ENCODE measurements at places on chromosomes 5 and 9. TPM values are rescaled to one million over a fixed set of nuclear protein-coding genes. Genes with fewer than 3 reads are reported as not detected.

GBGT1 gene
- polyA plus RNA-seq, result 5.5 TPM

GPX8 gene
- 14.4 TPM for polyA plus RNA-seq

SPEF2 gene
- 14.9 TPM for polyA plus RNA-seq

KCNMB1 gene
- 1.6 TPM for polyA plus RNA-seq

FGF10 gene
- polyA plus RNA-seq, result 3.0 TPM

ERAP2 gene
- polyA plus RNA-seq, result 4.7 TPM

ORM2 gene
- not detected for polyA plus RNA-seq

PCDHB8 gene
- 2.2 TPM for polyA plus RNA-seq

SPATA31A6 gene
- polyA plus RNA-seq, result not detected

NEK6 gene
- 39.0 TPM for polyA plus RNA-seq

CTSL gene
- 66.5 TPM for polyA plus RNA-seq

ABCA1 gene
- polyA plus RNA-seq, result 17.1 TPM

FBP2 gene
- polyA plus RNA-seq, result not detected

GPR21 gene
- polyA plus RNA-seq, result 1.2 TPM

BHMT gene
- 1.2 TPM for polyA plus RNA-seq

CAMK4 gene
- polyA plus RNA-seq, result 30.7 TPM

FOXD4 gene
- polyA plus RNA-seq, result 1.9 TPM

SLC46A2 gene
- 0.54 TPM for polyA plus RNA-seq

PAM gene
- polyA plus RNA-seq, result 150 TPM

SRP19 gene
- 85.8 TPM for polyA plus RNA-seq

MSX2 gene
- polyA plus RNA-seq, result 5.5 TPM

ZNF462 gene
- 35.7 TPM for polyA plus RNA-seq

SH3TC2 gene
- polyA plus RNA-seq, result 4.0 TPM

CDKN2A gene
- polyA plus RNA-seq, result 0.80 TPM

SPAG8 gene
- polyA plus RNA-seq, result 12.7 TPM

DNAH5 gene
- 0.96 TPM for polyA plus RNA-seq

VLDLR gene
- 28.5 TPM for polyA plus RNA-seq

CWC27 gene
- polyA plus RNA-seq, result 30.3 TPM

ST8SIA4 gene
- polyA plus RNA-seq, result 12.8 TPM

LCN6 gene
- polyA plus RNA-seq, result not detected

PCDHA5 gene
- polyA plus RNA-seq, result 3.7 TPM

IFNA13 gene
- not detected for polyA plus RNA-seq

PCDHGA3 gene
- 19.2 TPM for polyA plus RNA-seq

HSPA5 gene
- 198 TPM for polyA plus RNA-seq

PCDHB3 gene
- 4.5 TPM for polyA plus RNA-seq

CD14 gene
- 11.3 TPM for polyA plus RNA-seq

EGFL7 gene
- polyA plus RNA-seq, result 46.8 TPM

KIAA1191 gene
- 171 TPM for polyA plus RNA-seq

CCL28 gene
- polyA plus RNA-seq, result 2.4 TPM

LYRM7 gene
- polyA plus RNA-seq, result 21.9 TPM

OTULINL gene
- polyA plus RNA-seq, result 24.6 TPM

PCSK1 gene
- polyA plus RNA-seq, result 3.6 TPM

LOX gene
- polyA plus RNA-seq, result 18.0 TPM

PDZD2 gene
- polyA plus RNA-seq, result 33.1 TPM

C5 gene
- polyA plus RNA-seq, result 5.7 TPM

C5orf58 gene
- 2.1 TPM for polyA plus RNA-seq

NUDT2 gene
- polyA plus RNA-seq, result 30.2 TPM

FAT2 gene
- 5.1 TPM for polyA plus RNA-seq

CARTPT gene
- polyA plus RNA-seq, result 20.2 TPM

ANGPTL2 gene
- 42.6 TPM for polyA plus RNA-seq

Data from spinal cord (tissue), 10 donors.